ENCODE measurements at places on chromosomes 2 and 18. TPM values are rescaled to one million over a fixed set of nuclear protein-coding genes. Genes with fewer than 3 reads are reported as not detected.

GRCh38 chr2:33588232-33588631 lies 10.9 kb downstream of the FAM98A start:
- no peak for DNase-seq

DNA sequence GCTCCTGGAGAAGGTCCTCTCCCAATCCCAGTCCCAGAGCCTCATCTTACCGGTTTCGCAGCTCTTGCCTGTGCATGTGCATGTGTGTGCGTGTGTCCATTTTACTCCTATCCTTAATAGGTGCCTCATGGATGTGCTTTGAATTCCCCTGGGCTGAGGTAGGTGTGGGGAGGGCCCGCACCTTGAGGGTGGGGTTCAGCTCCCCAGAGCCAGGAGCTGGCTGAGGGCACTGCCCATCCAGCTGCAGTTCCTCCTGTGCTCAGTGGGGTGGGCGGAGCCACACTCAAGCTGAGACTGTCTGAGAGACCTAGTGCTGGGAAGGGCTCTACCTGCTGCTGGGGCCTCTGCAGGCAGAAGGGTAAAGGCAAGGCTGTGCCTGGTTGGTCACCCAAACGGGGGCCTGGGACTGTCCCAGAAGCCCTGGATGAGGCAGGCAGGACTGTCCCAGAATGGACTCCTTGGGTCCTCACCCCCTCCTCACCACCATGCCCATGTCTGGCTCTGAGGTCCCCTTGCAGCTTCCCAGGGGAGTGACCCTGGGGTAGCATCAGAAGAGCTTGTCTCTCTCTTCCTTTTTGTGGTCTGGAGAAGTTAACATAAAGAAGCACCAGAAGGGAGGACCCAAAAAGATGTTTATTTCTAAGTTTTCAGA lies 8.9 kb downstream of the GDF7 start:
- DNase-seq = peak; percentile 24

- DNase-seq = no peak
These were observed 136.9 kb downstream of the MAIP1 start for GRCh38 chr2:200092235-200092634.

GRCh38 chr18:54775686-54776085 lies 52.6 kb upstream of the RAB27B start:
- peak; percentile 78 for DNase-seq

- DNase-seq = peak; percentile 15
These were observed 56.3 kb upstream of the UPP2 start for GRCh38 chr2:158045362-158045761.

- DNase-seq = no peak
These were observed 132.0 kb downstream of the TMEM182 start for GRCh38 chr2:102893870-102894269.

DNA sequence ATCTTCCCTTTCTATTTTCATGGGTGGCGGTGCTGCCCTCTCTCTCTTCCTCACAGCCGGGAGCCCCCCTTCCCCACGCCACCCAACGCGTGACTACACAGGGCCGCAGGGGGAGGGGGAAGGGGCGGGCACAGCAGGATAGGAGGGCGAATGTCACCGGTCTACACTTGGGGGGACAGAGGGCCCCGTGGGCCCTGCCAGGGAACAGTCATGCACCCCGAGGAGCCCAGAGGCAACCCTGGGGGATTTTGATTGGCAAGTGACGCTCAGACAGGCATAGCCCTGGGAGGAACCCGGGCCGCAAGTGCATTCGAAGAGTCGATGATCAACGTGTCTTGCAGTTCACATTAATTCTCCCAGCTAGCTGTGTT lies 91.1 kb upstream of the ANKRD30BL start:
- DNase-seq = no peak

GRCh38 chr2:30684516-30684915 lies 122.7 kb downstream of the CAPN13 start:
- no peak for DNase-seq

- no peak for DNase-seq
These were observed 1533.6 kb downstream of the LRP1B start for GRCh38 chr2:140597205-140597604.

DNA sequence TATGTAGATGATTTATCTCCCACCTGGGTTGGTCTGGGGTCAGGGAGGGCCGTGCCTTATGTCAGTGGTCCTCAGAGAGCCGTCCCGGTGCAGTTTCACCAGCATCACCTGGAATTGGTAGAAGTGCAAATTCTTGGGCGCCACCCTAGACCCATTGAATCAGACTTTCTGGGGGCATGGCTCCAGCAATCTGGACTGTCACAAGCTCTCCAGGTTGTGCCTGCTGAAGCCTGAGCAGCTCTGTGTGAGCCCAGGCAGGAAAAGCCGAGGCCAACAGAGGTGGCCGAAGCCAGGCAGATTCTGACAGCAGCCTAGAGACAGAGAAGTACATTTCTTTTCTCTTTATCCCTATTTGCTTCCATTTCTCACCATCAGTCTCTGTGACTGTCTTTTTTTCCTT lies 98.4 kb upstream of the SEC11C start:
- no peak for DNase-seq

- no peak for DNase-seq
These were observed 66.8 kb upstream of the STK39 start for GRCh38 chr2:168314236-168314635.

GRCh38 chr2:12109363-12110017 lies 363.1 kb downstream of the LPIN1 start:
- no peak for DNase-seq

- DNase-seq = peak; percentile 81
These were observed 9.2 kb downstream of the SEPTIN10 start for GRCh38 chr2:109604597-109604996.

DNA sequence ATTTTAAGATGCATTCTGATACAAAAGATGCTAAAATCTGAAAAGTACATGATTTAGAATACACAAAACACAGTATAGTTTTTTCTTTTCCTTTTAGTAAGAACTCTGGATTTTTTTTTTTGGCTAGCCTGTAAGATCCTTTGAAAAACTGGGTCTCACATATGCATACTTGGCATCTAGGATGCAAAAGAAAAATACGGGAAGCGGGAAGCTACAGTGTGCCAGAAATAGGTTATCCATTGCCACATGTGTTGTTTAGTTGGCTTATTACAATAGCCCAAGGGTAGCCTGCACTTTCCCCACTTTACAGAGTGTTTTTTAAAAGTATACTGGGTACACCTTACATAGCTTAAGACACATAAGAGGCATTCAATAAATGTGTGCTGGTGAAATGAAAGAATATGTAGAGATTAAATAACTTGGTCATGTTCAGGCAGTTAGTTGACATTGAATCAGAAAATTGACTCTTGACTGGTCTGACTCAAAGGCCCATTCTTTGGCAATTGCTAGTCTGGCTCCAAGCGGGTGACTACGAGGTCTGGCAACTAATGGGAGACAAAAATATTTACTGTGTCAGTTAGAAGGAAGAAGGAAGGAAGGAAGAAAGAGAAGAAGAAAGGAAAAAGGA lies 286.8 kb upstream of the TRIB2 start:
- DNase-seq = peak; percentile 47

The RGPD4 gene
- total RNA-seq = 0.14 TPM

The ZNF512 gene
- 19.9 TPM for total RNA-seq

The HOXD12 gene
- not detected for total RNA-seq

The ASAP2 gene
- total RNA-seq = 80.8 TPM

The ABHD1 gene
- total RNA-seq = not detected
